ENCODE measurements at places on chromosomes 13 and 19.

DNA sequence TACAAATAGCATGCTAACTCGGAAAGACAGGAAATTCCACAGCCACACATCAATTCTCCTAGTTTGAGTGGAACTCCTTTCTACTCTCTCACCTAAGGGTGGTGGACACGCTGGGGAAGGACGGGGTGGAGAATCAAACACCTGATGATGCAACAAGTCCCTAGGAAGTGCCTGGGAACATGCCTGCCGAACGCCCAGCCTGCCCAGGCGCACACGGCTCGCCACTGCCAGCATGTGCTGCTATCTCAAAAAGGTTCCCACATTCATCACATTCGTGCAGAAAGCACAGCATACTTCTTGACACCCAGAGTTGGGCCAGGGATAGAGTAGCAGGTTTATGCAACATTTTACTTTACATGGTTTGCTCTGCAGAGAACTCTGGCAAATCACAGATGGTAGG is 164.6 kb downstream of the ABCC4 start:
- no peak for DNase-seq

DNA sequence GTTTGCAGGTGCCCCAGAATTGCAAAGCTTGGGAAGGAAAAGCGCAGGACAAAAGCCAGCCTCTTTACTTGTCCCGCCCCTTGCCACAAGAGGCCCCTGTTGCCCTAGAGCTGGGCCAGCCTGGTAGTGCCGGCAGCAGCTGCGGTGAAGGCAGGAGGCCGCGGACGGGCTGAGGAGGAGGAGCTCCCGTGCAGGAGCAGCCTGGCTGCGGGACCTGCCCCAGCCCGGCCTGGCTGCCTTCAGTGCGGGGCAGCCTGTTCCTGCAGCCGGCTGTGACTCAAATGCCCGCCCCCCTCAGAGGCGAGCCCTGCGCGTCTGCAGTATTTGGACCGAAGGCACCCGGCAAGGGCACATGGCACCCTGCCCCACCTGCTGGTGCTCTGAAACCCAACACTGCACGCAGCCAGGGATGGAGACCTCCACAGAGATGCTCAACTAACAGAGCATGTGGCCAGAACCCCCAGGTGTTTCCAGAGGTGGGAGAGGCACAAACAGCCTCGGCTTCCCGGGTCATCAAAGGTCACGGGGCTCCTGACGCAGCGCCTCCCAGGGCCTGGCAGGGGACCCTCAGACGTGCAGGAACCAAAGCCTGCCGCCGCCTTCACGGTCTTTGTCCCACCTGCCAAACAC is 29.7 kb downstream of the NAXD start:
- DNase-seq = no peak

GRCh38 chr19:8877854-8878705 is 45.9 kb downstream of the MBD3L1 start:
- DNase-seq = no peak

- no peak for DNase-seq
Measured at GRCh38 chr13:88144580-88144979, 473.4 kb downstream of the SLITRK5 start.

GRCh38 chr13:92272177-92272576 is 873.8 kb downstream of the GPC5 start:
- no peak for DNase-seq

DNA sequence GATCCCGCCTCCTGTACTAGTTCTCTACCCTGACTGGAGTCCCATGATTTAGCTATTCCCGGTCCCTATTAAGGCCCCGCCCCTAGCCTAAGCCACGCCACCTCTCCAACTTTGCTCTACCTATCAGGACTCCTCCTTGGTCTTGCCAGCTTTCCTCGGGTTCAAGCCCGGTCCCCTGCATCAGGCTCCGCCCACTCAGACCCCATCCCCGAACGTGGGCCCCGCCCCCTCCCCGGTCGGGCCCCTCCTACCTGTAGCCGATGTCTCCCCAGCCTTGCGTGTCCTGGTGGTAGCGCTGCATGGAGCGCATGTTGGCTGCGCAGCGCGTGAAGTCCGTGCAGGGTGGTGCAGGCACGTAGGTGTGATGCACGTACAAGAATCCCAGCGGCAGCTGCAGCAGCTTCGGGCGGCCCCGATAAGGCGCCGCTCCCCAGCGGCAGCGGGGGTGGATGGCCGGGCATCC is 7.3 kb upstream of the RASAL3 start:
- DNase-seq = no peak

DNA sequence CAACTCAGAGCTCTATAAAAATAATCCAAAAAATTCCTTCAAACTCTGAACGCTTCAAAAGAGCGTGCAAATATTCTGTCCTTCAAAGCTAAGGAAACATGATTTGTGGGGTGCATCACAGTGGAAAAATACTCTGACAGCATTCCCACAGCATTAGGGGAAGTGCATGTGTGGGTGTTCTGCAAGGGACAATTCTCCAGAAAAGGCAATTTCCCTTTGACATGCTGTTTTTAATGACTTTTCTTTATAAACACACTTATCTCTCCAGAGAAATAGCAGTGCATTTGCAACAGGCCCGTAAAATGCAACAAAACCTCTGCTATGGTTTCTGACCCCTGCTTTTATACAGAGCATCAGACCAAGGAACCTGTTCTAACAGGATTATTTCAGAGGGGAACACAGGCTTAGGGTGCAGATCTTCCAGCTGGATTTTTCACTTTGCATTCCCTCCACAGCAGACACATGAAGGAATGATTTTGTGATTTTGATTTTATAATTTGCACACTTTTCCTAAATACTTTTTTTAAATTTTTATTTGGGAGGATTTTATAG is 42.6 kb downstream of the KL start:
- no peak for DNase-seq

- no peak for DNase-seq
Measured at GRCh38 chr13:34376483-34376882, 558.5 kb downstream of the RFC3 start.

- DNase-seq = no peak
Measured at GRCh38 chr19:47124937-47125668, 5.5 kb upstream of the SAE1 start.

GRCh38 chr13:98410612-98411011 is 166.3 kb downstream of the STK24 start:
- DNase-seq = no peak

DNA sequence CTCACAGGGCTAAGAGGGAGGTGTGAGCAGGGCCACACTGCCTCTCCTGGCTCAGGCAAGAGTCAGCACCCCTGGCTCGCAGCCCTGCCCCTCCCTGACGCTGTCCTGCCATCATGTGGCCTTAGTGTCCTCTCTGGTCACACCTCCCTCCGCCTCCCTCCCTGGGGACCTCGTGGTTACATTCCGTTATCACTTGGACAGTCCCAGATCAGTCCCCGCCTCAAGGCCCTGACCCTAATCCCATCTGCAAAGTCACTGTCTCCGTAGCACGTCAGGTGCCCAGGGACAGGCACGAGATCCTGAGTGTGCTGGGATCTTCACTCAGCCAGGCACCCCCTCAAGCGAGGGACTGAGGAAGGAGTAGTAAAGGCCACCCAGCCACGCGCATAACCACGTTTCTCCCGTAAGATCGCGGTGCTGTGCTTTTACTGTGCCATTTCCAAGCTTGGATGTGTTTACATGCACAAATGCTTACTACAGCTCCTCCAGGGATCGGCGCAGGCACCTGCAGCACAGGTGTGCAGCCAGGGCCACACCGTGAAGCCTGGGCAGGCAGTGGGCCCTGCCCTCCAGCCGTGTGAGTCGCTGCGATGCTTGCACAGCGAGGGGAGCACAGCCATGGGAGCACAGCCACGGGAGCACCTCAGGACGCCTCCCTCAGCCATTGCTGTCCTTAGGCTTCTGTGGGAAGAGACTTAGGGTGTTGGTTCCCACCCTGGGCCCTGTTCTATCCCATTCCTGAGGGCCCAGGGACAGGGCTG is 10.7 kb upstream of the TMEM255B start:
- DNase-seq = no peak

DNA sequence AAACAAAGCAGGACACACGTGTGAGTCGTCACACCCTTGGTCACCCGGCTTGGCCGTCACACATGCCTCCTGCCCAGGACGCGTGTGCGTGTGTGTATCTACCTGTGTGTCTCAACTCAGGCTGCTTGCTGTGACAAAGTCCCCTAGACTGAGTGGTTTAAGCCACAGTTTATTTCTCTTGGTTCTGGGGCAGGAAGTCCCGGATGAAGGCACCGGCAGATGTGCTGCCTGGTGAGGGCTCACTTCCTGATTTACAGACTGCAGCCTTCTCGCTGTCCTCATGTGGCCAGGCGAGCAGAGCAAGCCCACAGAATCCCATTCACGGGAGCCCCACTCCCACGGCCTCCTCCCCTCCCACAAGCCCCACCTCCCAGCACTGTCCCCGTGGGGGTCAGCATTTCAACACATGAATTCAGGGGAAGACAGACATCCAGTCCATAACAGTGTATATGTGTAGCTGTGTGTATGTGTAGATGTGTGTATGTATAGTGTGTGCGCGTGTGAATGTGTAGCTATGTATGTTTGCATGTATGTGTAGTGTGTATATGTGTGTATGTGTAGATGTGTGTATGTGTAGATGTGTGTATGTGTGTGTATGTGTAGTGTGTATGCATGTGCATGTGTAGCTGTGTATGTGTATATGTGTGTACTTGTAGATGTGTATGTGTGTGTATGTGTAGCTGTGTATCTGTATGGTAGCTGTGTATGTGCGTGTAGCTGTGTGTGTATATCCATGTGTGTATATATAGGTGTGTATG is 51.5 kb downstream of the MCF2L start:
- no peak for DNase-seq

DNA sequence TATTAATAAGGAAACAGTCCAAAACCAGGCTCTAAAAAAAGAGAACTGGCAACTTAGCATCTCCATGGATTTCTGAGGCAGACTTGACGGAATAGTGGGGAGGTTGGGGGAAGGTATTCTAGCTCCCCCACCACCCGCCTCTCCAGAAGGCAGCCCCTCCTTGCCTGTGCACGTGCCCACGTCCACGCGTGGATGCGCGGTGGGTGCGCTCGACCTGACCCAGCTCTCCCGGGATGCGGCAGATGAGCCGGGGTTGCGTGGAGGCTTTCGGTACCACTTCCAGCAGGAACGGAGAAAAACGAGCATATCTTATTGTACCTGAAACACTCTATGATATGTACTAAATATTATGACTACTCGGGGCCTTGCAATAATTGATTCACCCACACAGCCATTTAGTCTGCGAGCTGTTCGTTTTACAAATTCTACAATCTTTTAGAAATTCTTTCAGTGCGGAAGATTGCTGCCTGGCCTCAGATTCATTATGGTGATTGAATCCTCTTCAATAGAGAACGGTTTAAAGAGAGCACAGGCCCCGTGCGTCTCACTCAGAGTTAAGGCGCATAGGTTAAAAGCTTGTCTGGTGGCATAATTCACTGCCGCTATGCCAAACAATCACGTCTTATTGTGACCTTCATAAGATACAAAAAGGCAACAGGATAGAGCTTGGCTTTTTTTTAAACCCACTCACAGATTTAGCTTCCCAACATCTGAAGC is 117.9 kb downstream of the URI1 start:
- DNase-seq = no peak

GRCh38 chr13:75993823-75994222 is 357.7 kb downstream of the LMO7 start:
- no peak for DNase-seq

- no peak for DNase-seq
Measured at GRCh38 chr13:72253754-72254153, 386.8 kb upstream of the DACH1 start.

- DNase-seq = peak; percentile 68
Measured at GRCh38 chr19:6065685-6066374, 44.5 kb downstream of the RFX2 start.

DNA sequence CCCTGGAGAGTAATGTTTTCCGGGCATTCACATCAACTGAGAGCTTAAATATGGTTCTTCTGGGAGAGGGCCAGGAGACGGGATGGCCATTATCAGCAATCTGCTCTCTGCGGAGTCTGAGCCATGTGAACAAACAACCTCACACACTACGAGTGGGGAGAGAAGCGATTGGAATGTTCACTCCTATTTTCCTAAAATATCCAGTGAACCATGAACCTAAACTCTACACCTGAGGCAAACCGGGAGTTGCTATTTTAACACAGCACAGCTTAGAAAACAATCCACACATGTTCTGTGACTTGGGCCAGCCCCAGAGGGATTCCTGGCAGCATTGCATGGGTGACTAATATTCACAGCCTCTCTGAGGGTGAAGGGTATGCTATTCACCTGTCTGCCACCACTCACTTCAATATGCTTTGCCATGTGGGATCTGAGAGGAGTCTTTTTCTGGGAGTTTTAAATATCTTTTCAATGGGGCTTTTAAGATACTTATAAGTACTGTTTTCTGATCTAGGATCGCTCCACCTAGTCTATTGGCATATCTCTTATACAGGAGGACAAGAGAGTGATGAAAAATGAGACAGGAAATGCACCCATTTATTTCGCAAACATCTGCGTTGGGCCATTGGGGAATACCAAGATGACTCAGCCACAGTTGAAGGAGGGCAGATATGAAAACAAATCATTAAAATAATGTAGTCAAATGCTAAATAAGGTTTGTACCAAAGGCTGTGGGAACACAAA is 72.6 kb upstream of the SERP2 start:
- DNase-seq = no peak

DNA sequence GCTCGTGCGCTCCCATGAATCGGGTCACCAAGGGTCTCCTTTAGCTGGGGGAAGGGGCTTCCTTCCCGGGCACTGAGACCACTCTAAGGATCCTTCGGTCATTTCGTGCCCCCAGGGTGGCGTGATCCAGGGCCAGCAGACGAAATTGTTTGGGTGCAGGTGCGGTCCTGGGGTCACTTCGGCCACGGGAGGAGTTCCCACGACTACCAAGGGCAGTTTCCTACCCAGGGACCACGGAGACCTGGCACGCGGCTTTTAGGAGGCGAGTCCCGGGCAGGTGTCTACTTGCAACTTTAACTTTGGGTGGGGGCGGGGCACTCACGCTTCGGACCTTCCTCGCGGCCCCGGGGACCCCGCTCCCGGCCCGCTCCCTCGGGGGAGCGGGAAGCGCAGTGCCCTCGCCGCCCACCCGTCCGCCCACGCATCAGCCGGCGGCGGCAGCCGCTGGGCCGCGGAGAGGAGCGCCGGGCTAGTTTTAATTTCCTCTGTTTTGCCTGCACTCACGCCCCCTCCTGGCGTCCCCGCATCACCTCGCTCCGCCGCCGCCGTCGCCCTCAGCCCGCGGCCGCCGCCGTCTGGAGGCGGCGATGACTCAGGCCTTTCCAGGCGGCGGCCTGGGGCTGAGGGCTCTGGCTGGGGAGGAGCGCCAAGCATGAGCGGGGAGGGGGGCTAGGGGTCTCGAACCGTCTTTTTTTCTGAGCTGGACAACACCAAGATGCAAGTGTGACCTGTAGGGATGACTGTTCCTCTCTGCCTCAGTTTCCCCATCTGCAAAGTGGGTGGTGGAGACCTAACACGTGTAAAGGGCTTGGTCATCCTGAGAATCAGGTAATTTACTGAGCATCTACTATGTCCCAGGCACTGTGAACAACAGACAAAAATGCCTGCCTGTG is 21.8 kb downstream of the OLFM2 start:
- DNase-seq = peak; percentile 5

- no peak for DNase-seq
Measured at GRCh38 chr13:24858953-24859352, 95.0 kb downstream of the RNF17 start.
